T-helper 9 cell (primary cell): ENCODE measurements at places on chromosomes 5 and 9.

GRCh38 chr9:83472221-83472665, 66.0 kb downstream of the FRMD3 start:
- no peak for DNase-seq

GRCh38 chr9:21251190-21251589, 11.4 kb upstream of the IFNA14 start:
- DNase-seq = no peak

- no peak for DNase-seq
Measured at GRCh38 chr9:136566901-136567300, 21.1 kb upstream of the NOTCH1 start.

GRCh38 chr9:112809351-112809848, 58.8 kb downstream of the SNX30 start:
- no peak for DNase-seq

- no peak for DNase-seq
Measured at GRCh38 chr5:104412649-104413240, 850.2 kb upstream of the NUDT12 start.

GRCh38 chr9:96686638-96687335, 31.7 kb upstream of the PRXL2C start:
- DNase-seq = peak; percentile 64

DNA sequence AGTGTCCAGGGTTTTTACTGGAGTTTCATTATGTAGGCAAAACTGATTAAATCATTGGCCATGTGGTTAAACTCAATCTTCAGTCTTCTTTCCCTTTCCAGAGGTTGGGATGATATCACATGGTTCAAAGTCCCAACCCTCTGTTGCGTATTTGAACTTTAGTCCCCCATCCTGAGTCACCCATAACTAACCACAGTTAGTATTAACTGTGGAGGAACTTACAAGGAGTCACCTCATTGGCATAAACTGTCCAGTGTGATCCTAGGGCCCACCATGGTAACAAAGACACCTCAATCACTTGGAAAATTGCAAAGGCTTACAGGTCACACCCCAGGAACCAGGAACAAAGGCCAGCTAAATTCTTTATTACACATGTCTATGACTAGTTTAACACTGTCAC, 188.5 kb downstream of the COX7C start:
- DNase-seq = no peak

DNA sequence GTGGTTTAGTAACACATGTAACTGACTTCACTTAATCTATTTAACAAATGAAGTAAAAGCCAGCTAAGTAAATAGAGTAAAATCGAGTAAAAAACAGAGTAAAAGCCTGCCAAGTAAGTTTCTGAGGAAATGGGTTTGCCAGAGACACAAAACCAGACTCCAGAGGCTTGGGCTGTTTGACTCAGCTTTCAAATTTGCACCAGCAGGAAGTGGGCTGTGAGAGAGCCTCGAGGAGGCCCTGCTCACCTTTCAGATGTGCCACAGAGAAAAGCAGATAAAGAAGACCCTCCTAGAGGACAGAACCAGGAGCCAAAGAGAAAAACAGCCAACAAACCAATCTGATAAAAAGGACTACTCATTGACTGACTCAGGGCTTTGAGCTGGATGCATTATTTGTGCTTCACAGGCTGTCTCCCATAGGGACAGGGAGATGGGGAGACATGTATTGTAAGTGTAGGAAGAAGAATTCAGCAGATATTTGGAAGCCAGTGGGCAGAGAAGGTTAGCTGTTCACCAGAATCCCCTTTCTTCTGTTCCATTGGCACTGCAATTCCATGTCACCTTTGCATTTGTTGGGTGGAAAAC, 14.4 kb upstream of the AMACR start:
- no peak for DNase-seq

DNA sequence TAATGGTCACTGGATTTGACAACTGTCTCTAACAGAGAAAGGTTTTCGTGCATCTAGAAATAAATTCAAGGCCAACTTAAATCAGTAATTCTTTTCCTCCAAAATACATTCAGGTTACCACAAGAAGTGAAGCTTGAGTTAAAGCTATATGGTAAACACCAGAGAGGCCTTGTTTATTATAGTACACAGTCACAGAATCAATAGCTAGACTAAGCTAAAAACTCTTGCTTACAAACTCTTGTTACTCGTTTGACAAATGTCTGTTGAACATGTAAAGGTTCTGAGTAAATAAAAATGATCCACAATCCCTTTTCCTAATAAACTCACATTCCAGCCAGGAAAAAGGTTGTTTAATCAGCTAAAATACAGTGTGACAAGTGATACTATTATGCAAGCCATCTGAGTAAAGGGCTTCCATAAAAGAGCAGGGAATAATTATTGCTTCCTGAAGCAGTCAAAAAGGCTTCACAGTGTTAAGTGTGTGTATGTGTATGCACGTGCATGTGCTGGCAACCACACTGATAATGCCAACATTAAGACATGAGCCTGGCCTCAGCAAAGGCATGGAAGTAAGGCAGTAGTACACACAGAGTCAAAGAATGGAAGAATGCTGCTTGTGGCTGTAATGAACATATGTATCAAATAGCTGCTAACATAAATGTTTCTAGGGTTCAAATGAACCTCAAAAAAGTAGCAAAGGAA, 12.8 kb downstream of the PTAR1 start:
- no peak for DNase-seq

GRCh38 chr9:107976767-107977166, 487.2 kb upstream of the KLF4 start:
- DNase-seq = no peak

DNA sequence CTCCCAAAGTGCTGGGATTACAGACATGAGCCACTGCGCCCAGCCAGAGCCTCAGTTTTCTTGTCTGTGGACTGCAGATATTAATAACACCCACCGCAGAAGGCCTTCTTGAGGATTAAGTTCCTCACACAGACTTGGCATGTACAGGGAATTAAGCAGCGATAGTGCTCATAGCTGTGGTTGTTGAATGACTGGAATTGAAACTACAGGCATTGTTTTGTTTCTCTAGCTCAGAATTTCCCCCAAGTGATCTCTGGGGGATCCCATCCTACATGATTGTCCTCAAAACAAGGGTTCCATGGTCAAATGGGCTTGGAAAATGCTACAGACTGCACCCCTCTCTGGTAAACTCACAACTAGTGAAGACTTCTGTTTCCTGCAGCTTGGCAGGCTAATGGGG, 44.2 kb upstream of the TDRD7 start:
- DNase-seq = no peak

GRCh38 chr5:151520294-151520693, 70.8 kb downstream of the FAT2 start:
- DNase-seq = no peak

- DNase-seq = no peak
Measured at GRCh38 chr5:68084396-68084795, 131.2 kb upstream of the PIK3R1 start.

DNA sequence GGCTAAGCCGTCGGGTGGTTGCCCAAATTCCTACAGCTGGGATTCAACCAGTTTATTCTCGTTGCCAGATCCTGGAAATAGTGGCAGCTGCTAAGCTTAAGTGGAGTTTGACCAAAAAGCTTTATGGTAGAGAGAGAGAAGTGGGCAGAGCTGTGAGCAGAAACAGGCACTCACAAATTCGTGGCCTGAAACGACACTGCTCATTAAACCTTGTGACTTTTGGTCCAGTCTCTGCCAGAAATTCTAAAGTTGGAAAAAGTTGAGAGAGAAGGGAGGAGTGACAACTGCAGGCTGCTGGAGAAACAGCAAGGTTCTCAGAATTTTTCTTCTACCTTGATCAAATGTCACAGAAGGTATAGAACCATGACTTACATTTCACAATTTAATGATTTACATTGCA, 131.5 kb downstream of the MTX3 start:
- DNase-seq = no peak

DNA sequence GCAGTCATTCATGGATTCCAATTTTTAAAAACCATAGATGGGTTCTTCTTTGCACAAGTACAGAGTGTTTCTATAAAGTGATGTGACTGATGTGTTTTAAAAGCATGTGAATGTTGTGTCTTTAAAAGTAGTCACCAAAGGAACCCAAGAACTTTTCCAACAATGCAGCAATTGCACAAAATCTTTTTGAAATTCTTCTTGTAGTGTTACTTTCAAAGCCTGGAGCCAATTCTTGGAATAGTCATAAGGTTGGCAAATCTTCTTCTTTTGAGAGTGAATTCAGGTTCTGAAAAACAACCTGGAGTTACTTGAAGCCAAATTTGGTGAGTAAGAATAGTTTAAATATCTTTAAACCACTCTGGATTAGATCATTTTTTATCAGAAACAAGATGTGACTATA, 10.5 kb downstream of the GRAMD2B start:
- no peak for DNase-seq

DNA sequence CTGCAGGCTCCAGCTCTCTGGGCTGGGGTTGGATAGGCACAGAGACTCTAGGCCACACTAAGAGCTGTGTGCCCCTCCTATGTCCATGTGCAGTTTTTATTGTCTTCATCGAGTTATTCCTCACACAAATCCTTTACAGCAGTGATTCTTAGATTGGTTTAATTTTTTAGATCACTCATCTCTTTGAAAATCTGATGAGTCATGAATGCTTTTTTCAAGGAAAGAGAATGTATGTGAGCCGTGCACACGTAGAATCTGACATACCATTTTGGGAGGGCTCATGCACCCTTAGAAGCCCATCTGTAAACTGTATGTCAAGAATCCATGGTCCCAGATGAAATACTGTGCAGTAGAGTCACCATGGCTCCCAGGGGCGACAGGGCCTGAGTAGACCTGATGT, 100.7 kb upstream of the S1PR3 start:
- no peak for DNase-seq

- DNase-seq = no peak
Measured at GRCh38 chr5:58268268-58268667, 191.6 kb downstream of the PLK2 start.

DNA sequence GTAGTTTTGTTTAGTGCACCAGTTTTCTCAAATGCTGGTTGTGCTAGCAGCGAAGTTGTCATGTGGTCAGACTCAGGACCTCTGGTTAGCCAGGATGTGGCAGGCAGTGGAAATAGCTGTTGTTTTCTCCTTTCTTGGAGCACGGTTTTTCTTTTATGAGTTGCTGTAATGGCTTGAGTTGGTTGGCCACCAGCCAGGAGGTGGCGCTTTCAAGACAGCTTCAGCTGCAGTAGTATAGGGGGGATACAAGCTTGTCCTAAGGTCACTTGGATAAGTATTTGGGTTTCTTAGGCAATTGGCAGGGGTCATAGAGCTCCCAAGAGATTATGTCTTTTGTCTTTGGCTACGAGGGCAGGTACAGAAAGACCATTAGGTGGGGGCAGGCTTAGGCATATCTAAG, 274.2 kb upstream of the TARS1 start:
- DNase-seq = no peak

DNA sequence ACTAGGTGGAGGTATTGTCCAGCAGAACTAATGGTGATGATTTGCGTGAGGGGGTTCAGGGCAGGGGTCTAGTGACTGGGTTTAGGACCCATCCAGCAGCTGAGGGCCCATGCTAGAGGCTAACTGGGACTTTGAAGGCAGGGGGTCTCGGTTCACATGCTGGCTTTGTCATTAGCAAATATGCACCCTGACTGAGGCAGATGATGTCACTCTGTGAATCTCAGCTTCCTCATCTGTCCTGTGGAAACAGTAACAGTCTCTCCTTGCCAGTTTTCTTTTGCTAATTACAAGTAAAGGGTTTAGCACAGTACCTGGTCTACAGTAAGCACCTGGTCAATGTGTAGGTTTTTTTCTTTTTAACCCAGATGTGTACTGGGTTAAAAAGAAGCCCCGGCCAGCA, 5.2 kb downstream of the SH2D3C start:
- DNase-seq = no peak

- DNase-seq = peak; percentile 25
Measured at GRCh38 chr9:20683351-20684034, 566 bp upstream of the FOCAD start.

GRCh38 chr5:72644296-72644695, 137.1 kb upstream of the ZNF366 start:
- no peak for DNase-seq

GRCh38 chr9:89372230-89372816, 54.0 kb downstream of the SECISBP2 start:
- peak; percentile 25 for DNase-seq

DNA sequence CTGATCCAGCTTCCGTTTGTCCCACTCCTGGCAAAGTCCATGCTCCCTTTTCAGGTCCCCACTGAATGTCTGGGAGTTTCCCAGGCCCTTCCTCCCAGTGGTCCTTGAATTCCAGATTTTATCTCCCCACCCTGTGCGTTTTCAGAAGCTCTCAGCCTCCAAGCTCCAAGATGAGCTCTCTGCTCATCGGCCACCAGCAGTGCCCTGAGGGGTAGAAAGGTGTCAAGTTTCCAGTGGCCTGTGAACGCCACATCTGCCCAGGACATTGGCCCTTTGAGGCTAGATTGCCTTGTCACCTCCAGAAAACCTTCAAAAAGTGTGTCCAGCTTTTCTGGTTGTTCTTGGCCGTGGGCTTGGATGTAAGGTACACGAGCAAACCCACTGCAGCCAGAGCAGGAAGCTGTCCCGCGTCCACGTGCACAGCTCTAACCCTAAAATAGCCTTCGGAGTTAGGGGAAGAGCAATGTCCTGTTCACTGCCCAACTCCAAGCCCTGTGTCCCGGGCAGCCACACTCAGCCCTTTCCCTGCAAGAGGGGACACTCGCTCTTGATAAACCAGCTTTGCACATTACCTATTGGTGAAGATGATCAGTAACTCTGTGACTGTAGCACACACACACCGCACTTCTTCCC, 10.9 kb upstream of the LRRC14B start:
- no peak for DNase-seq

DNA sequence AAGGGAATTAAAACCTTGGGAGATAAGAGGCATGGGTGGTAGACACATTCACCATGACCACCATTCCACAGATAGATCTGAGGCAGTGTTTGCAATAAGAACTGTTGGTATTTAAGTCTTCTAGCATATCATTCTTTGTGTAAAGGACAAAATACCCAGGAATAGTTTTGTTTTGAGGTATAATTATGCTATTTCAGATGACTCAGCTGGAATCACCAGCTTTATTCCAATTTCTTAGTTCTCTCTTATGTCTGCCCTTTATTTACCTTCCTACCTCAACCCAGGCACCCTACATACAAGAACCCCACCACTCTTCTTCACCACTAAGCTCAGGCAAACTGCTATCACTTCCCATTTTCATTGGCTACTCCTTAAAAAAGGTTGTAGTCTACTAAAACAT, 94.7 kb upstream of the TRIO start:
- no peak for DNase-seq

DNA sequence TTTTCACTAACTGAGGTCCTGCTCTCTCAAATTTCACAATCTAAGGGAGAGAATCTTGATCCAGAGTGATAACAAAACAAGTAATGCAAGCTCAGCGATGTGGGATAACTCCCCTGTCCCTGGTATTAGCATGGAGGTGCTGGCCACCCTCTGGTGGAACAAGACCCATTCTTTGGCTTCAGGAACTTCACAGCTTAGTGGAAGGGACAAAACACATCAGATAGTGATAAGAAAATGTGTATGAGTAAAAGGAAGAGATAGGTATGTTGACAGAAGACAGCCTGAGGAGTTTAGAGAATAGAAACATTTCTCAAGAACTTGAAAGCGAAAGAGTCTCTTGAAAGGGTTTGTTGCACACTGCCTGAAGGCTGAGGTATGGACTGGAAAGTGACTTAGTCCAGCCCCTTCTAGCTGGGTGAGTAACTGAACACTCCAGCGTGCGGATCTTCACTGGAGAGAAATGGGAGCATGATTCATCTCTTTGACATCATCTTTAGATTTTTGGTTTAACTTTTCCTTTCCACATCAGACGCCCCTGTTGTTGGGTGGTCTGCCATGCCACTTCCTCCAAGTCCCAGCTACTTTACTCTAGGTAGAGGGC, 25.4 kb upstream of the ZSWIM6 start:
- no peak for DNase-seq

- no peak for DNase-seq
Measured at GRCh38 chr5:148939676-148940075, 113.3 kb downstream of the ADRB2 start.
